ENCODE measurements at places on chromosomes 3 and 15.
A peak's percentile ranks its signal among the peaks of the same experiment; 100 is the strongest.

DNA sequence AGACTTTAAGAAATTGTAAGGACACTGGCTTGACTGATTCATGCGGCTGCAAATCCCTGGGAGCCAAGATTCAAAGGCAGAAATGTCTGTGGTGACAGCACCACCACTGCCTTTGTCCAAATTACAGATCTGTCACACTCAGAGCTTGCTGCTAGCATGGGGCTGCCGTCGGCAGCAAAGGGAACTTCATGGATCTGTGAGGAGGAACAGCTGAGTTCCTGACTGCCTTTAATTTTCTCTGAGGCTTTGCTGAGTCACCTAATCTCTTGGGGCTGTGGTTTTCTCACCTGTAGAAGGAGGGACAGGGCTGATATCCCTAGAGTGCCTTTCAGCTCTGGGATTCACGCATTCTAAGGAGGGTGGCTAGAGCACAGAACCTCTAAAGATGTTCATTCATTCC, 4.1 kb upstream of the PAK6 start:
- DNase-seq: no peak

DNA sequence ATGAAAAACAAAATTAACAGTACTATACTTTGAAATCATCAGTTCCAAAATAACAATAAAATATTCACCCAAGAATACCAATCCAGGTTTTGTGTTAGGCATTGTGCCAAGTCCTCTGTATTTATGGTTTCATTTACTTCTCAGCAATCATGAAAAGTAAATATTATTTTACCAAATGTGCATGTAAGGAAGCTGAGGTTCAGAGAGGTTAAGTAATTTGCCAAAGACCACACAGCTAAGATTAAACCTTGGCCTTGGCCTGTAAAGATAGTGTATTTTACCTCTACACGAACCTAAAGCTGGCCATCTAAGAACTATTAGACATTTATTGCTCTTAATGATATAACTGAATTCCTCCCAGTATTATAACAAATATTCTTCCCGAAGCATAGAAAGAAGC, 124.4 kb upstream of the SLC2A2 start:
- no peak for DNase-seq

- DNase-seq: no peak
Observed at GRCh38 chr3:135229018-135229495, 434.0 kb downstream of the EPHB1 start.

DNA sequence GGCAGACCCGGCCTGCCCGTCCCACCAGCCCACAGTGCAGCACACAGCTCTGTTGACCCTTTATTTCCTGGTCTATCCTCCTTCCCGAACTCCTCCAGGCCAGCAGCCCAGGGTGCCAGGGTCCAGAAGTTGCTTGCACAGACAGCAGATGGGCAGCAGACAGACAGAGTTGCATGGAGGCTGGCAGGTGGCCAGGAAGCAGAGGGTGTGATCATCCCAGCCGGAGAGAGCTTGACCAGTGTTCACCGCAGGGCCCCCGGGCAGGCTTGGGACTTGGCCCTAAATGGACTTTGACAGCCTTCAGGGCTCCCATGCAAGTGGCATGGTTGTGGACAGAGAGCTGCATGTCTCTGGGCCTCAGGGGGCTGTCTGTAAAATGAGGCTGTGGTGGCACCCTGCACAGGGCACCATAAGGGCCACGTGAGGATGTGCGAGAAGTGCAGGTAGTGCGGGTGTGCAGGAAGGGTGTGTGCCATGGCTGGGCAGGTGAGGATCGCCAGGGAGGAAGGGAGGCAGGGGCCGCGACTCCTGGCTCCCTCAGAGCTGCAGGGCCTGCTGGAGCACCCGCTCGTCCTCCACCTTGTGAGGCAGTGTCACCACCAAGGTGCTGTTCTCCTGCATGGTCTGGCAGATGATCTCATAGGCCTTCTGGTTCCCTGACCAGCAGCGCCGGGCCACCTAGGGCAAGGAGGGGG, 6.3 kb upstream of the ZXDC start:
- no peak for DNase-seq

DNA sequence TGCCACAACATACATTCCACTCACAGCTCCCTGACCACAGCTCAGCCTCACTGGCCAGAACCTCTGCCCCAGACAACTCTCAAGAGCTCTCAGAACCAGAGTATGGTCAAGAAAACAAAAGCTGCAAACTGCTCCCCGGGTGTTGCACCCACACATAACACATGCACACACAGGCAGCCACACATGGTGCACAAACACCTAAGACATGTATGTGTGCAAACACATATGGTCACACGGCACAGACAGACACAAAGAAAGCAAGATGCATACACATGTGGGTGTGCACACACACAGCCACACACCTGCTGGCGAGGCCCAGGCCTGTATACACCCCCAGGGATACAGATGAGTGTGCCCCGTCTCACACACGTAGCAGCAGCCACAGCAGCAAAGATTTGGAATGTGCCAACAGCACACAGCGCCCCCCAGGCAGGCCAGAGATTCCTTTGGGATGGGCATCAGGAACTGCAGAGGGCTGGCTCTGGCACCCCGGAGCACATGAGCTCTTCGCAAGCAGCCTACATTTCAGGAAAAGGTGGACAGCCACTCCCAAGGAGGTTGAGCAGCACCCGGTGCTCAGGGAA, 6.6 kb downstream of the KLF15 start:
- DNase-seq: no peak

DNA sequence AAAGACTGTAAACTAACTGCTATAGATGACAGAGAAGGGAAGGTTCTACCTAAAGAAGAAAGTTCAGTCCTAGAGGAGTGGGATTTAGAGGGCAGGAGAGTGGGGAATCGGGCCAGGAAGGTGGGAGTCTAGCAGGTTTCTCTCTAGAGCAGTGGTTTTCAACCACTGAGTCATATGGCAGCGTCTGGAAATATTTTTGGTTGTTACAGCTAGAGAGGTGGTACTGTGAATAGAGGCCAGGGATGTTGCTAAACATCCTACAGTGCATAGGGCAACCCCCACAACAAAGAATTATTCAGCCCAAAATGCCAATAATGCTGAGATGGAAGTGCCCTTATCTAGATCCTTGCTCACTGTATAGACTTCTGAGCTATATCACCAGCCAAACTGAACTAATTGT, 28.7 kb downstream of the ATP1B3 start:
- DNase-seq: no peak

DNA sequence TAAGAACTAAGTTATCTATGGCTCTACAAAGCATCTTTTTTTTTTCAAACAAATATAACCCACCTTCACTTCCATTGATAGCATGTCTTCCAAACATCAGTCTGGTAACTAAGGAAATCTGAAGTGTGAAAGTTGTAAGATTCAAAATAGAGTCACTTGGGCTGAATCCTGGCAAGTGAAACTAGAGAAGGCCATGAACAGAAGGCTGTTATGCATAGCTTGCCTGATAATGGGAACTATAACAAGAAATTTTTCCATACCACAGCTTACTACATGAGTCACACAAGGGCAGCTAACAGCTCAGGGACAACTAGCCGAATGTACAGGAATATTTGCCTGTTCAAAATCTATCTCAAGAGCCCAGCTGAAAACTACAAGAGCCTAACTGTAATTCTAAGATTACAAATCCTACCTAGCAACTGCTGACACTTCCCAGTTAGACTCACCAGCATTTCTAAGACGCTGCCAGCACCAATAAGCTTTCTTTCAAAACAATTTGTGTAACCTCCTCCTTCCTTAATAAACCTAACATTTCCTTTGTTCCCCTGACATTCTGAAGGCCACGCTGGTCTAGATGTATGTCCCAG, 1066.5 kb downstream of the PLOD2 start:
- DNase-seq: peak; percentile 23

- no peak for DNase-seq
Observed at GRCh38 chr15:75666823-75667501, 19.2 kb downstream of the SNX33 start.
